ENCODE measurements at places on chromosomes 2 and 18.

DNA sequence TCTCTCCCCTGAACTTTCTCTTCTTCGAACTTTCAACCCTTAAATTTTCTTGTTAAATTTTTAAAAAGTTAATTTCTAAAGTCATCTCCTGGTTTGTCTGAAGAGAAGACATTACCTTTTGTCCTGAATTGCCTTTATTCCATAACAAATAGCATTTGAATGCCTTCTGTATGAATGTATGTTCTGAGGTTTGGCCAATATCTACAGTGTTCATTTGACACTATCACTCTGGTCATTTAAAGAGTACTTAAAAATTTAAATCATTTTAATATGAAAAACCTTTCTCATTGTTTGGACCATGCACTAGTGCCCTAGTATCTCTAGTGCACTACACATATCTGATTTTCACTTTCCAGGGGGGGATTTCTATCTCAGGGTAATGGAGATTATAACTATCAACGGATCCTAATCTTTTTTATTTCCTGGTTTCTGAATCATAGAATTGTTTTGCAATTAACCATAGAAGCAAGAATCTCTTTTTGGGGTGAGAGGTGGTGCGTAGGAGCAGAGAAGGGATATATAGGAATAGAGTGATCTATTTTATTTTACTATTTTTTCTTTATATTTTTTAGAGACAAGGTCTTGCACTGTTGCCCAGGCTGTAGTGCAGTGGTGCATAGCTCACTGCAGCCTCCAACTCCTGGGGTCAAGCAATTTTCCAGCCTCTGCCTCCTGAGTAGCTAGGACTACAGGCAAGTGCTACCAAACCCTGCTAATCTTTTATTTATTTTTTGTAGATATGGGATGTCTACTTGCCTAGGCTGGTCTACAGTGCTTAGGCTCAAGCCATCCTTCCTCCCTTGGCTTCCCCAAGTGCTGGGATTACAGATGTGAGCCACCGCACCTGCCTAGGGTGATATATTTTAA lies 25.5 kb downstream of the TANC1 start:
- no peak for DNase-seq

DNA sequence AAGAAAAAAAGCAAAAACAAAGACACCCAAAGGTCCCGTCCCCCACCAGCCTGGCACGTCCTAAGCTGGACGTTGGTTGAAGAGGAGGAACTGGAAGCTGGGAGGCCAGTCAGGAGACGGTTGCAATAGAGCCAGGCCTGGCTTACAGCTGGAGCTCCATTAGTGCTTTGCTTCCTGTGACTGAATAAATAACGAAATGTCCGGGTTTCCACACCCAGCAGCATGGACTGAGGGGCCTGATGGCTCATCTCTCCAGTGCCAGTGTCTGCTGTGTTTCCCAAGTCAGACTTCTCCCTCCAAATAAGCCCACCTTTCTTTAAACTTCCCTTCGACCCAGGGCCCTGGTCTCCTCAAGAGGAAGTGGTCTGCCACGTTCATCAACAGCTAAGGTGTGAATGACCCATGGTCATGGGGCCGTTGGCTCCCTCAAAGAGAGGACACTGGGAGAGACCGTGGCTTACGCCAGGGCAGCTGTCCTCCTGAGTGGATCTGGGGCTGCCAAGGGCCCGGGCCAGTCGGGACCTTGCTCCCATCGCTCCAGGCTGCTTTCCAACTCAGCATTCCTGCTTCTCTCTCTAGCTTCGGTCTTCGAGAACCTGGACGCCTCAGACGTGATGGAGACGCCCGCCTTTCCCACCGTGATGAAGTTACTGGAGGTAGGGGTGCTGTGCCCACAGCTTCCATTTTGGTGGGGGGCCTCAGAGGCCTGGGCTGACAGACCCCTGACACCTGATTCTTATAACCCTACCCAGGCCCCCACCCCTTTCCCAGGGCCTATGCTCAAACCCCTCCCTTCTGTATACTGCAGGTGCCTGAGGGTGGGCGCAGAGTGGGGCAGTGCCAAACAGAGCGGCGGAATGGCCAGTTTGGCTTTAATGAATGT lies 44.9 kb downstream of the MYO7B start:
- no peak for DNase-seq

DNA sequence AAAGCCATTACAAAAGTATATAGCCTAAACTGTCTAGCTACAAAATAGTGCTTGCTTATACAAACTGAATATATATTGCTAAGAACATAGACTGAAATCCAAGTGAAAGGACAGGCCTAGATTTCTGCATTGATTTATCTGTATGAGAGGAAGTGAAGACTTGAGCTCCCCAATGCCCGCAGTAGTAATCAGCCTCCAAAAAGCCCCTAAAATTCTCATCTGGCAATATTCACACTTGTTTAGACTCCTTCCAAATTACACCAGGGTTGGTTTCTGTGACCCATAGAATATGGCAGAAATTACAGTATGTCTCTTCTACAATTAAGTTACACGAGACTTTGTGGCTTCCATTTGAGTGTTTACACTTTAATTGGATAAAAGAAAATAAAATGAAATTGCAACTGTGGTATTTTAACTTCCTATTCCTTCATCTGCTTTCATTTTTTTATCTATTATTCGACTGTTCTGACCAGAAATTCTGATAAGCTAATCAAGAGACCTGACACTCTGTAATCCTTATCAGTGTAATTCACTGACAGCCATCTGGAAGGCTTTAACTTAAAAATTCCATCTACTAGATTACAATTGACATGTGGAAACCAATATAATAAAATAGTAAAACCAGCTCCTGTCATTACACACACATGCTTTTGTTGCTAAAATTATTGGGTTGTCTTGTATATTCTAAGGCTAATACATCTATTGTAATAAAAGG lies 21.1 kb downstream of the ABCB11 start:
- no peak for DNase-seq

- DNase-seq, result no peak
These were observed 31.4 kb upstream of the TAF1B start for GRCh38 chr2:9811679-9812511.

DNA sequence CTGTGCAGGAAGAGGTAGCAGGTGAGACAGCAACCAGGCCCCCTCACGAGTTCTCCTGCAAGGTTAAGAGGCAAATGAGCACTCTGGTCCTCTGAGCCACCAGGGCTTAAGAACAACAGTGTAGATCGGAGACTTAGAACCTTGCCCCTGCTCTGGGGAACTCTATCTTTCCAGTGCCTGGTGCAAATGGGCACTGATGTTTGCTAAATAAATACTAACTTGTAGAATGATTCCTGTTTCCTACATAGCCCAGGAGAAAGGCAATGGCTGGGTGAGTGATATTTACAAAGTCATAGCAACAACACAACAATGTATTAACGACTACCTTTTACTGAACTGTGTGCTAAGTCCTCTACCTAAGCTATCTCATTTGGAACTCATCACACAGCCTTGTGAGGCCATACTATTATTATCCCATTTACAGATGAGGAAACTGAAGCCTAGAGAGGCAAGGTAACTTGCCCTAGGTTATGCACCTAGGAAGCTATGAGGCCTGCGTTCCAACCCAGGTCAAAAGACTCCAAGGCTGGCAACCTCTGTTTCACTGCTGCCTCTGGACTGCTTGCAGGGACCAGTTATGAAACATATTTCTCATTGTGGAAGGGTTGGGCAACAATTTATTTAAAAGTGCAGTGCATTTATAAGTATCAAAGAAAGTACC lies 4.3 kb downstream of the ATP8B1 start:
- no peak for DNase-seq

GRCh38 chr2:161077367-161078210 lies 82.6 kb upstream of the TANK start:
- no peak for DNase-seq

- DNase-seq, result peak; percentile 28
These were observed 486.7 kb downstream of the EIPR1 start for GRCh38 chr2:2890901-2891300.

DNA sequence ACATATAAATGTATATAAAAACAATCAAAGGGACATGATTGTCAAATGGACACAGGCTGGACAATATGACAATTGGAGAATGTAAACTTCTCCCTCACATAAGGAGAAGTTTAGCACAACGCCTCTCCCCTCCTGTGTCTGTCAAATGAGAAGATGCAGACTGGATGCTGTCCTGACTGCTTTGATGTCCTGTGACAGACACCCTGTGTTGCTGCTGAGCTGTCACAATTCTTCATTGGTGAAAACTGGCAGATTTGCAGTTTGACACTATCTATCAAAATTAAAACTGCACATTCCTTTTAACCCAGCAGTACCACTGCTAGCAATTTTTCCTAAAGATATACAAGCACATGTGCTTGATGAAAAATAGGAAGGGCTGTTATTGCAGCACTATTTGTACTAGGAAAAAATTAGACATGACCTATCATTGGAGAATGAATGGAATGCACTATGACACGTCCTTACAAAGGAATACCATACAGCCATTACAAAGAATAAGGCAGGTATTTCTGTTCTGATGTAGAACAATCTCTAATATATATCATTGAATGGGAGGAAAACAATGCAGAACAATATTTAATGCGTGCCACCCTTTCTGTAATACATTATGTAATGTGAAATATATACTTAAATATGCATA lies 12.4 kb downstream of the DPYSL5 start:
- DNase-seq, result no peak

Data from right lobe of liver (tissue), 6 donors.